ENCODE measurements at places on chromosomes 11 and 22.

GRCh38 chr22:39567135-39567946 lies 3.2 kb upstream of the CACNA1I start:
- no peak for DNase-seq

DNA sequence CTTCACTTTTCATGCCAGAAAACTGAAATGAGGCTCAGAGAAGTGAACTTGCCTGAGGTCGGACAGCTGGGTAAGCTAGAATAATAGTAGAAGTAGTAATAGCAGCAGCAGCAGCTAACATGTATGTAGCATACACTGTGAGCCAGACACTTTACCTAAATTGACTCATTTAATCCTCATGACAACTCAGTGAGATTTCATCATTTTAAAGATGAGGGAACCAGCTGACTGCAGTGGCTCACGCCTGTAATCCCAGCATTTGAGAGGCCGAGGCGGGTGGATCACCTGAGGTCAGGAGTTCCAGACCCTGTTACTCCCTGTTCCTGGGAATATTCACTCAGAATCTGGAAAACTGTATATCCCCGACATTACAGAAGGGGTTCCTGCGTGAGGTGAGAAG lies 154.5 kb downstream of the DBX1 start:
- no peak for DNase-seq

DNA sequence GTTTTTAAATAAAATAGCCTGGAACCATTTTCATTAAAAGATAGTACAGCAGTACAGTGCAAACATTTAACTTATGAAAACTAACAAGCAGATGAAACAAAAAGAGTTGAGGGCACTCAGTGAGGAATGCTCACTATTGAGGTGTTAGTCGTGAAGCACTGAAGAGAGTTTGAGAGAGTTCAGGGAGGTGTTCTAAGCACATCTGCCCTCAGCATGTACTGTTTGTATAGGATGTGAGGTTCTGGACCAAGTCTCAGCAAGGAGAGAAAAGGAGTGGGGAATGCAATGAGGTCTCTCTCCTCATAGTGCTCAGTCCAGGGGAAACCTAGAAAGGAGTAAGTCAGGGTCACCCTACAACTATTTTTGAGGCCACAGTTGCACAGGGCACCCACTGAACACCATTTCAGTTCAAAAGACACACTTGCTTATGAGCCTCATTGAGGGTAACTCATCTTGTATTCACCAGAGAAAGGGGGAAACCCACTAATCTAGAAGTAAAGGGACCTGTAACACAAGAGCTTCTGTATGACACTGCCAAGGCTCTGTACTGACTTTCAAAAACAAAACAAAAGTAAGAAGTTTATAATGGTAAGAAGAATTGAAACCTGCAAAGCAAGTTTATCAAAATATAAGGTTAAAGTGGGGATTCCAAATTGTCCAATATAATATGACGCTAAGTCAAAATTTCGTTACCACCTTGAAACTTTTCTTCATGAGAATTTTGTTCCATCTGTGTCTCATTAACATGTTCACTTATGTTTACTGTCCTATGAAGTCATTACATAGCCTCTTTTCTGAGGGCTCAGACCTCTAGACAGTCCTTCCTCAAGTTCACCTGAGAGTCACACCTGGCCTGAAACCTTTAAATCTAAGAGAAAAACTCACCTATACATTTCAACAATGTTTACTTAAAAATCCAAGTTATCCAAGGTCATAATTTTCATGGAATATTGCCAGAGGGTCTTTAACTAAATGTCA lies 275.3 kb downstream of the ETS1 start:
- no peak for DNase-seq

GRCh38 chr11:134145715-134146114 lies 76.8 kb downstream of the JAM3 start:
- no peak for DNase-seq

- no peak for DNase-seq
Observed at GRCh38 chr11:1437500-1437899, 47.8 kb downstream of the BRSK2 start.

DNA sequence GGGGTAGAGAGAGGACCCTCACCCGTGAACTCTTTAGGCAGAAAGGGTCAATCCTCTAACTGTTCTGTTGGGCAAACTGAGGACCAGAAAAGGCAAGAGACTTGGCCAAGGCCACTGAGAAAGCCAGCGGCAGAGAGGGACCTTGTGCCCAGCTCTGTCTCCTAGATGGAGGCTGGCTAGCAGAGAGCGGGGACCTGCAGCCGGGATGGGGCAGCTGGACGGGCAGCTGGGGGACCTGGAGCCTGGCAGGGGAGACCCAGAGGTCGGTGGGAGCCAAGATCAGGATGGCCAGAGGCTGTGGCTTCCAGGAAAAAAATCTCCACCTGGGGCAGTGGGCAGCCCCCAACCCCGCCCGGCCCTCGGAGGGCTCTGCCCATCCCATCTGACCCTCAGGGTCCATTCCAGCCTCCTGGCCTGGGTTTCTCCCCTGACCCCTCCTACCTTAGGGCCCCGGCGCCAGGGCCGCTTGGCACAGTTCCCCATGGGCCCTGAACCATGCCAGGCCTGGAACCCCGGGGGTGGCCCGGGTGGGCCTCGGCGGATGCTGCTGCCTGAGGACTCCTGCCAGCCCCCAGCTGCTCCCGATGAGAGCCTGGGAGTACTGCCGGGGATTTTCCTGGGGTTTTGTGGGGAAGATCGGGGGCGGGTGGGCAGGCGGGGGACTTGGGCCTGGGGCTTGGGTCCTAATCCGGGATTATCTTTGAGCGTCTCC lies at the start of gene CABP2:
Gene CABP2, minus strand, starts transcription at position 603 of the 712 bp plus-strand sequence. Its CDS starts 120 bp downstream, at position 483.
- no peak for DNase-seq
